ENCODE measurements at places on chromosomes 5 and 9. TPM values are rescaled to one million over a fixed set of nuclear protein-coding genes. Genes with fewer than 3 reads are reported as not detected.

DNA sequence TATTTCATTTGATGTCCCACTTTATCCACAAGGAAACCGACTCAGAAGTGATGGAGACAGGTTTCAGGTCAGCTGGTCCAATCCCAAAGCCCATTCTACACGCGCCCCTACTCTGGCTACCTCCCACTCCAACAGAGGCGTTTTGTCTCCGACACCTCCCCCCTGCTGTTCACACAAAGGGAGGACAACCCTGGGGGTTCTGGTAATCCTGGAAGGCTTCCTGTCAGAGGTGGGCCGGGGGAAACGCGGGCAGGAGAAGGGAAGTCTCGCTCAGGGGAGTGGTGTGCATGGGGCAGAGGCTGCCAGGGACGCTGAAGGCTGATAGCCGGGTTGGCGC, 39.7 kb upstream of the GABRP start:
- H3K4me3 ChIP-seq: no peak overlapping the region
- H3K27ac ChIP-seq: no peak overlapping the region
- no peaks in the 10 kb centered on the region for H3K36me3 ChIP-seq
- H3K27me3 ChIP-seq: no peaks in the 10 kb centered on the region
- no peak for DNase-seq

The WNT8A gene
- not detected for total RNA-seq

DNA sequence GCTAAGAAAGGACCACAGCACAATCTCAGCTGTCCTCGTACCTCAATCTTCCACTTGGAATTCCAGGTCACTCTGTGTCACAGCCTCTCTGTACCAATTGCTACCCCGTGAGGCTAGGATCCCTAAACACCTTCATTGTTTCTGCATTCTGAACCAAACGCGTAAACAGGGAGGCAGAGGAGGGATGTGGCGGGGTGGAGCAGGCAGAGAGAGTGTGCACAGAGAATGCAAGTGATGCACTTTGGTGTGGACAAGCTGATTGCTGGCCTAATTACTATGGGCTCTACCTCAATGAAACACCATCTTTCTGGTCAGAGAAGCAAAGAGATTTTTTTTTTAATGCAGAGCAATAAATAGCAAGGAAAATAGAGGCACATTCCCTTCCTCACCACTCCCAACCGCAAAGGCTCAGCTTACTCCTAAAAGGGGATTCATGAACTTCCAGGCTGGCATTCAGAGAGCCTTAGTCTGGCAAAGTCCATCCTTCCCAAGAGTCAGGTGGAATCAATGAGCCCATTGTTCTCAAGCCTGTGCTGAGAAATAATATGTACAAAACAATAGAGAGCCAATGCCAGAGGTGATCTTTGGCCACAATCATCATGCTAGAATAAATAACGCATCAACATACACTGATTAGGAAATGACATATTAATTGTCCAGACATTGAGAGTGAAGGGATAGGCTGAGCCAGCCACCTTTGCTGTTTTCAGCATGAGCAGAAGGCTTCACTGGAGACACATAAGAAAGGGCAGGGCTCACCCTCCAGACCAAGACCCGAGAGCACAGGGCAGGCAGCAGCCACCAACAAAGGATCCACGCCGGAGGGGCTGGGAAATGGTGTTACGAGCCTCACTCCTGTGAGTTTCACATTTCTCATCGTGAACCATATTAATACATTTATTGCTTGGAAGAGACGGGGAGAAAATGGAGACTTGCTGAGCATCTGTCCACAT, 278.8 kb downstream of the ENC1 start:
- no peaks in the 10 kb centered on the region for H3K36me3 ChIP-seq
- no peak overlapping the region for H3K27ac ChIP-seq
- peaks cover 13% of the 10 kb centered on the region for H3K4me1 ChIP-seq

The SGCD gene
- 85.1 TPM for total RNA-seq

DNA sequence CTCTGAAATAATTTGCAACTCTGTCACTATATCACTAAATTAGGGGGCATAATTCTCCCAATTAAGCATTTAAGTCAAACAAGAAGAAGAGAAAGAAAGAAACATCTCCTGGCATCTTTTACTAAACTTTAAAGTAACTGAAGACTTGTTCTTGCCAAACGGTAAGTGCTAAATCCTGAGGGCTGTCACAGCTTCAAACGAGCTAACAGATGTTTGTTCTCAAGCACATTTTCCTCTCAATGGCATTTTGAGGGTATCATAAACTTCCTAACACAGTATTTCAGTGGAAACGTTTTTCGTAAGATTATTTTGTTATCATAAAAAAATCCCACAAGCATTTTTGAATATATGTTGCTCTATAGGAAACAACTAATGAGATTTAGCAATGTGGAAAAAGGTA, 169.5 kb upstream of the TAS2R1 start:
- no peak overlapping the region for H3K4me3 ChIP-seq
- no peaks in the 10 kb centered on the region for H3K4me1 ChIP-seq
- H3K27ac ChIP-seq: no peak overlapping the region
- no peaks in the 10 kb centered on the region for H3K27me3 ChIP-seq
- H3K36me3 ChIP-seq: no peaks in the 10 kb centered on the region

The ASPN gene
- total RNA-seq: 3.9 TPM

The ADRB2 gene
- total RNA-seq: 7.3 TPM

The LMX1B gene
- 1.3 TPM for total RNA-seq

The NEK6 gene
- total RNA-seq: 9.7 TPM

DNA sequence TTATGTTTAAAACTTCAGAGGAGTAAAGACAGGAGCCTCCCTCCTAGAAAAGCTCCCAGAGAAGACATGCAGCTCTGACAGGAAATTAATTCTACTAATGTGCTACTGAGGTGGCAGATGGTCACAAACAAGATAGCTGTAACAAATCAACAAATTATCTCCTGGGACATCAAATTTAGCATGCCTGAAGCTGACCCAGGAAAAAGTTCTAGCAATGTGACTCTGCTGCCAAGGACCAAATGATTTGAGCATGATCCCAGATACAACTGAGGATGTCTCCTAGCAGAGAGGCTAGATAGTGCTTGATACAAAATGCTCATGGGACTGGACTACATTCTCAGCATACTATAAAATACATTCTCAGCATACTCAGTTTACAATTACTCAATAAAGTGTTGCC, 413.5 kb upstream of the SMC2 start:
- H3K4me3 ChIP-seq: no peak overlapping the region
- DNase-seq: no peak
- H3K27ac ChIP-seq: no peak overlapping the region

The PCDHA1 gene
- not detected for total RNA-seq

DNA sequence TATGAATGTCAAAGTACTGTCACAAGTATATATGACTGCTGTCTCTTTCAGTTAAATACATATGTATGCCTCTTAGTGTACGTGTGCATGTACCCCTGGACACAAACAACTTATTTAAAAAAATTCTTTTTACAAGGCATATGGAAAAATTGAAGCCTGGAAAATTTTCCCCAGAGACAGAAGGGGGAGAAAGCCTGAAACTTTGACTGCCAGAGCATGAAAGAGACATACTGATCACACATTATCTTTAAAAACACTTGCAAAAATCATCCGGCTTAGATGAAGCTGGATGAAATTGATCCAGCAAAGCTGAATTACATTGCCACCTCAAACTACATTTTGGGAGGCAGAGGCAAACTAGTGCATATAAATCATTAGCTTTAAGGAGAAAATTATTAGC, 88.0 kb upstream of the NFIB start:
- no peaks in the 10 kb centered on the region for H3K27me3 ChIP-seq
- peaks cover 6% of the 10 kb centered on the region for H3K4me1 ChIP-seq
- H3K36me3 ChIP-seq: no peaks in the 10 kb centered on the region
- H3K27ac ChIP-seq: no peak overlapping the region
- no peak for DNase-seq
- H3K4me3 ChIP-seq: no peak overlapping the region

The CAMK2A gene
- 4.9 TPM for total RNA-seq

DNA sequence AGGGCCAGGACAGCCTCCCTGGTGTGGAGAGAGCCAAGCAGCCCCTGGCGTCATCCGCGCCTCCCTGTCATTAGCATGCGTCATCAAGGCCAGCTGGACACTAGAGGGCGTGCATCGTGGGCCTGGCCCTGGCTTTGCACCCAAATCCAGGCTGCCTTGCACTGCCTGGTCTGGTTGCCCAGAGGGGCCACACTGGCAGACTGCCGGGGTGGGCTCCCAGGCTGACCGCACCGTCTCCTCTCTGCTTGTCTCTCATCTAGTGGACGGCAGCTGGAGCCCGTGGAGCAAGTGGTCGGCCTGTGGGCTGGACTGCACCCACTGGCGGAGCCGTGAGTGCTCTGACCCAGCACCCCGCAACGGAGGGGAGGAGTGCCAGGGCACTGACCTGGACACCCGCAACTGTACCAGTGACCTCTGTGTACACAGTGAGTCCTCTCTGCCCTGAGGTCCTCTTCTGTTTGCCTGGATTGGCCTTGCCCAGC, 29.0 kb downstream of the HK3 start:
- no peak overlapping the region for H3K4me3 ChIP-seq
- no peaks in the 10 kb centered on the region for H3K27me3 ChIP-seq
- no peaks in the 10 kb centered on the region for H3K36me3 ChIP-seq
- no peaks in the 10 kb centered on the region for H3K4me1 ChIP-seq
- no peak overlapping the region for H3K27ac ChIP-seq

The SEMA5A gene
- total RNA-seq: 14.1 TPM

- H3K4me3 ChIP-seq: no peak overlapping the region
- H3K4me1 ChIP-seq: no peaks in the 10 kb centered on the region
- no peaks in the 10 kb centered on the region for H3K36me3 ChIP-seq
- DNase-seq: no peak
- no peak overlapping the region for H3K27ac ChIP-seq
- H3K27me3 ChIP-seq: no peaks in the 10 kb centered on the region
Observed at GRCh38 chr9:120377268-120378159, 202.5 kb downstream of the CDK5RAP2 start.

The RALGPS1 gene
- total RNA-seq: 9.7 TPM

DNA sequence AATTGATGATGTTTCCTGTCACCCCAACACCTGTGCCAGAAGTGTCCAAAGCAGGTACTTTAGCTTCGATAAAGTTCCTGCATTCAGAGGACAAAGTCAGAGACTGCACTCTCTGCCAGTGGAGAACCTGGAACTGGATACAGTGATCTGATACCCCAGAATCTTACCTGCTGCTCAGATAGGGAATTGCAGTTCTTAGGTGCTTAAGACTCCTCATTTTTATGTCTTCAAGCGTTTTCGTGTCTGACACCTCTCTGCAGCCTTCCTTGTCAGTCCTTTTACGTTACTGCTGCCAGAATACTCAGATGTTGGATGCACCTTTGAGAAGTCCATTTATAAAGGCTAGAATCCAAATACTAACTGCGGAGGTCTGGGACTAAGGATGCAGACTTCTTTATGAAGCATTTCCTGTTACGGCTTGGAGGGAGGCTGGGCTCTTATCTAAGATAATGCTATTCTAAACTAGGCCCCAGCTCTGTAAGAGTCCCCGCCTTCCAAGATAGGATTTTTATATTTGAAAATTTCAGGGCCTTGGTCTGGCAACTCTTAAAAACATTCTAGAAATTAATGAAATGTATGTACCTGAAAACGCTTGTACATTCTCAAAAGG, 1.9 kb downstream of the ISOC1 start:
- H3K36me3 ChIP-seq: no peaks in the 10 kb centered on the region
- peak overlapping the region; percentile 96 for H3K4me3 ChIP-seq

The SPATA24 gene
- total RNA-seq: 29.7 TPM

The LRRC70 gene
- total RNA-seq: 2.1 TPM

The GRXCR2 gene
- total RNA-seq: 1.0 TPM

GRCh38 chr5:149224282-149224681, 47.4 kb upstream of the AFAP1L1 start:
- DNase-seq: no peak
- no peaks in the 10 kb centered on the region for H3K27me3 ChIP-seq
- H3K4me3 ChIP-seq: no peak overlapping the region
- H3K36me3 ChIP-seq: peaks cover 8% of the 10 kb centered on the region
- peak overlapping the region; percentile 63 for H3K27ac ChIP-seq
- H3K4me1 ChIP-seq: no peaks in the 10 kb centered on the region

The GPR21 gene
- not detected for total RNA-seq

The TMEM171 gene
- total RNA-seq: 0.59 TPM

DNA sequence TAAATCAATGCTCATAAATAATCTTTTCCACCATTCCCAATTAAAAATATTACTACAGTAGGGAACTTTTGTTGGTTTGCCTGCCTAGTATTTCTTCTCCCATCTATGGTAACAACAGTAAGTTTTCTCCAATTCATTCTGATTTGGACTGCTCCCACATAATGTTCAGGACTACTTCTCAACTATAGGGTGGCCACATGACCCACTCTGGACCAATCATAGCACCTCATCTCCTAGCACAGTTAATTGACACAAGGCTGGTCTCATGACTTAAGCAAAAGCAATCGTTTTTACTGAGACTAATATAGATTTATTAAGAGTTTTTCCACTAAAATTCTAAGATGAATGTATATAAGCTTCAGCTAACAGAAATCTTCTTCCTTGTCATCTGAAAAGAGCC, 28.7 kb upstream of the SLCO6A1 start:
- peaks cover 15% of the 10 kb centered on the region for H3K4me1 ChIP-seq
- no peak overlapping the region for H3K4me3 ChIP-seq
- H3K27me3 ChIP-seq: no peaks in the 10 kb centered on the region
- DNase-seq: no peak
- H3K36me3 ChIP-seq: no peaks in the 10 kb centered on the region
- H3K27ac ChIP-seq: no peak overlapping the region

The SLC6A19 gene
- not detected for total RNA-seq

GRCh38 chr5:36945687-36946086, 69.1 kb downstream of the NIPBL start:
- no peaks in the 10 kb centered on the region for H3K36me3 ChIP-seq
- H3K27ac ChIP-seq: no peak overlapping the region
- no peaks in the 10 kb centered on the region for H3K4me1 ChIP-seq
- no peaks in the 10 kb centered on the region for H3K27me3 ChIP-seq
- DNase-seq: no peak
- H3K4me3 ChIP-seq: no peak overlapping the region

DNA sequence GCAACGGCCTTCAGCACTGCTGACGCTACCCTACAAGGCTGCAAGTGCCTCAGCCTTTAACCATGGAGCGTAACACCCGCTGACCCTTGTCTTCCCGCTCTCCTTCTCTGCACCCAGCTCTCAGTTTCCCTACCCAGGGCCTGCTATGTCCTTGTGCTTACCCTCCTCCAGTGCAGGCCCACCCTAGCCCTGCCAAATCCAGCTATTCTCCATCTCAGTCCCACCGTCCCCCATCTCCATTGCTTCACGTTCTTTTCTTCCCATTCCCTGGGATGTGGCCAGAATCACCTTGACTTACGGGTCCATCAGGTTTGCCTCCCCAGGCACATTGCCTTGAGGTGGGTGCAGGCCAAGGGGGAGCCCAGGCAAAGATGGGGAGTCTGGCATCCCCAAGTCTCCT, 91.2 kb downstream of the PAX5 start:
- H3K27me3 ChIP-seq: no peaks in the 10 kb centered on the region
- H3K27ac ChIP-seq: no peak overlapping the region
- no peaks in the 10 kb centered on the region for H3K4me1 ChIP-seq
- no peak overlapping the region for H3K4me3 ChIP-seq

DNA sequence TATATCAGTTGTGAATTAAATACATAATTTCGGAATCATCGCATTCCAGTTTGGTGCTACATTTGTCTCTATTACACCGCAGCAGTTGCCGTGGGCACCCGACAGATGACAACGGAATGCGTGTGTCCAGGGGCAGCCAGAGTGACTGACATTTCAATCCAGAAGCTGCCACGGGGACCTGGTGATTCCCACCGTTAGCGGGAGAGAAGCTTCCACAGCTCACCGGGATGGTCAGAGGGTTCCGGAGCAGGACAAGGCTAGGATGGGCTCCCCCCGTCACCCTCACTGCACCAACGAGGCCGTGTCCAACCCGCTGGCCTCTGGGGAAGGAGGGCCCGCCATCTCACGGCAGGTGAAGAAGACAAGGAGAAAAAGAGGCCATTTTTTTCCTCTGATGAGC, 86.8 kb downstream of the GTF3C4 start:
- H3K4me1 ChIP-seq: no peaks in the 10 kb centered on the region
- no peaks in the 10 kb centered on the region for H3K36me3 ChIP-seq
- H3K27ac ChIP-seq: no peak overlapping the region
- no peaks in the 10 kb centered on the region for H3K27me3 ChIP-seq

Data from right atrium auricular region (tissue), 2 donors.